ENCODE measurements at places on chromosomes 11 and 22.

GRCh38 chr11:59999691-60000090 lies 17.3 kb upstream of the OOSP4B start:
- no peak for DNase-seq

GRCh38 chr22:29574762-29575450 lies 6.0 kb downstream of the NIPSNAP1 start:
- DNase-seq = no peak

DNA sequence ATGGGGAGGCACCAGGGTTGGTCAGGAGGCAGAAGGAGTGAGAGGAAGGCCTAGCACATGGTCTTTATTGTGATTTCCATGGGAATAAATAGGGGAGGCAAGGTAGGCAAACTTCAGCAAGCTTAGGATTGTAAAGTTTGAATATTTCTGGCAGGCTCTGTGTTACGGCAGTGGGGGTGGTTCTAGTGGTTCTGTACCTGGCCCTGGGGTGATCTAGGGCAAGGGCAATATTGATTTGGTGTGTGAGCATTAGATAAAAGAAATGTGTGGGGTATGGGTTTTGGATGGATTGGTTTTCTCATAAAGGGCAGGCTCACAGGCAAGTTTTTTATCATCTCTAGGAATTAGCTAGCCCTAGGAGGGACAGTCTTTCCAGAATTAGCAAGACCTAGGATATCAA lies 584.0 kb downstream of the OPCML start:
- no peak for DNase-seq

DNA sequence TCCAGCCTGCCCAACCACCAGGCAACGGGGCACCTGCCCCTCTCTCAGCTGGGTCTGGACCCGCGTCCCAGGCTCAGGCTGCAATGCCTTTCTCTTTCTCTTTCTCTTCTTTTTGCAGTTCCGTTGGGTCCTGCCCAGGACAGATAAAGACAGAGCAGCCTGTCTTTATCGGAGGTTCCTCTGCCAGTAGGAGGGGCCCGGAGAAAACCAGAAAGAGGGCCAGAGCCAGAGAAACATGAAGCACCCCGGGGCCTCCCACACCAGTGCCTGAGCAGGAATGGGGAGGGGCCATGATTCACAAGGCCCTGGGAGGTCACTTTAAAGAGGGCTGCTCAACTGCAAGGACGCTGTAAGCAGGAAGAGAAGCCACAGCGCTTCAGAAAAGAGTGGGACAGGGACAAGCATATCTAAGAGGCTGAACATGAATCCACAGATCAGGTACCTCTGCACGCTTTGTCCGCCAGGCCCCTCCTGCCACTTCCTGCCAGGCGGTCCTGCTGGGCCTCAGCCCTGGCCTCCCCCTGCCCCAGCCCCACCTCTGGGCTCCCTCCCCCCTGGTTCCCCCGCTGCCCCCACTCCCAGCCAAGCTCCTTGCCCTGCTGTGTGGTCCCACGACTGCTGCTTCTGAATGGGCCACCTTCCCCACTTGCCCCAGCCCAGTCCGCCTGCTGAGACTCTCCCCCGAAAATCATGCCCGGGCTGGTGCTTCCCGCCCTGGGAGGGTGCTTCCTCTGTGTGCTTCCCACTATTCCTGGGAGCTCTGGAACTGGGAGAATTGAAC lies at the start of gene APOBEC3C:
Gene APOBEC3C, plus strand, starts transcription at position 316 of the 781 bp plus-strand sequence. Its CDS starts 106 bp downstream, at position 422.
- DNase-seq = peak; percentile 16

- DNase-seq = no peak
These were observed 36.5 kb downstream of the HTR3A start for GRCh38 chr11:114011443-114011842.
